ENCODE measurements at places on chromosomes 11 and 22.

GRCh38 chr11:117557361-117557760, 229.7 kb downstream of the CEP164 start:
- no peak for DNase-seq

GRCh38 chr11:2097356-2097997, 41.7 kb downstream of the IGF2 start:
- peak; percentile 51 for DNase-seq

DNA sequence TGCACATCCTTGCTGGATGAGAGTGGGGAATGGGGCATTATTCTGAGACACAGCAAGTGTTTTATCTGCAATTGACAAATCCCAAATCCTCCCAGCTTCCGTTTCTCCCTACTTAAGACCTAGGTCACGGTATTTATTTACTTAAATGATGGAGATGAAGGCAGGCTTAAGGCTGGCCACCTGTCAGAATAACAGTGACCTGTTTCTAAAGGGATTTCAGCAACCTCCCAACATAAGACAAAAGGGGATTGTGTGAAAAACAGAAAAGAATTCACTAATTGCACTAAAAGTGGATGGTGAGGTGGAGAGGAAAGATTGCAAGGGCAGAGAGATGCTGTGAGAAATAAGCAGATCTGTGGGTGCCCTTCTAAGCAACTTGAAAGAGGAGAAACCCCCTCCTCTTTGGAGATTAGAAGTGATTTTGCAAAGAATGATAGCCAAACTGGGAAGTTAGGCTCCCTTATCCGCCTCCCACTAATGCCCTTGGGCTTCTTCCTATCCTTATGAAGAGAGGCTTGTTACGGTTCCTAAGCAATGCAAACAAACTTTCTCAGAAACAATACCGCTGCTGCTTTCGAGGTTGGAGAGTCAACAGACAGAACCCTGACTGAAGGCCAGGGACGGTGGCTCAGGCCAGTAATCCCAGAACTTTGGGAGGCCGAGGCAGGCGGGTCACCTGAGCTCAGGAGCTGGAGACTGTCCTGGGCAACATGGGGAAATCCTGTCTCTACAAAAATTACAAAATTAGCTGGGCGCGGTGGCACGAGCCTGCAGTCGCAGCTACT, 84.3 kb downstream of the ARL14EP start:
- DNase-seq, result no peak

GRCh38 chr11:15970506-15971214, 385.7 kb downstream of the SOX6 start:
- no peak for DNase-seq

DNA sequence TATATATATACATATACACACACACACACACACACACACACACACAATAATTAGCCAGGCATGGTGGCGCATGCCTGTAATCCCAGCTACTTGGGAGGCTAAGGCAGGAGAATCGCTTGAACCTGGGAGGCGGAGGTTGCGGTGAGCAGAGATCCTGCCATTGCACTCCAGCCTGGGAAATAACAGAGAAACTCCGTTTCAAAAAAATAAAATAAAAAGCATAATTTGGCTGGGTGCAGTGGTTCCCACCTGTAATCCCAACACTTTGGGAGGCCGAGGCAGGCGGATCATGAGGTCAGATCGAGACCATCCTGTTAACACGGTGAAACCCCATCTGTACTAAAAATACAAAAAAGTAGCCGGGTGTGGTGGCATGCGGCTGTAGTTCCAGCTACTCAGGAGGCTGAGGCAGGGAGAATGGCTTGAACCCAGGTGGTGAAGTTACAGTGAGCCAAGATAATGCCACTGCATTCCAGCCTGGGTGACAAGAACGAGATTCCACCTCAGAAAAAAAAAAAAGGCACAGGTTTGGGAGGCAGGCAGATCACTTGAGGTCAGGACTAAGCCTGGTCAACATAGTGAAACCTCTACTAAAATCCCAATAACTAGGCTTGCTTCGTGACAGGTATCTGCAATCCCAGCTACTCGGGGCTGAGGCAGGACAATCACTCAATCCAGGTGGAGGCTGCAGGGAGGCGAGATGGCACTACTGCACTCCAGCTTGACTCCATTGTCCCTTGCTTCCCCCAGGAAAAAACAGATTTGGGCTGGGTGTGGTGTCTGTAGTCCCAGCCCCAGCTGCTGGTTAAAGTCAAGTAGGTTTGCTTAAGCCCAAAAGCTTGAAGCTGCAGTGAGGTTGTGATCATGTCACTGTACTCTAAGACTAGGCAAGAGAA, 11.8 kb upstream of the WDR74 start:
- no peak for DNase-seq

- DNase-seq, result no peak
These were observed 11.3 kb upstream of the EFCAB6 start for GRCh38 chr22:43823353-43823908.

- no peak for DNase-seq
These were observed 144.1 kb downstream of the BBOX1 start for GRCh38 chr11:27184458-27185312.

DNA sequence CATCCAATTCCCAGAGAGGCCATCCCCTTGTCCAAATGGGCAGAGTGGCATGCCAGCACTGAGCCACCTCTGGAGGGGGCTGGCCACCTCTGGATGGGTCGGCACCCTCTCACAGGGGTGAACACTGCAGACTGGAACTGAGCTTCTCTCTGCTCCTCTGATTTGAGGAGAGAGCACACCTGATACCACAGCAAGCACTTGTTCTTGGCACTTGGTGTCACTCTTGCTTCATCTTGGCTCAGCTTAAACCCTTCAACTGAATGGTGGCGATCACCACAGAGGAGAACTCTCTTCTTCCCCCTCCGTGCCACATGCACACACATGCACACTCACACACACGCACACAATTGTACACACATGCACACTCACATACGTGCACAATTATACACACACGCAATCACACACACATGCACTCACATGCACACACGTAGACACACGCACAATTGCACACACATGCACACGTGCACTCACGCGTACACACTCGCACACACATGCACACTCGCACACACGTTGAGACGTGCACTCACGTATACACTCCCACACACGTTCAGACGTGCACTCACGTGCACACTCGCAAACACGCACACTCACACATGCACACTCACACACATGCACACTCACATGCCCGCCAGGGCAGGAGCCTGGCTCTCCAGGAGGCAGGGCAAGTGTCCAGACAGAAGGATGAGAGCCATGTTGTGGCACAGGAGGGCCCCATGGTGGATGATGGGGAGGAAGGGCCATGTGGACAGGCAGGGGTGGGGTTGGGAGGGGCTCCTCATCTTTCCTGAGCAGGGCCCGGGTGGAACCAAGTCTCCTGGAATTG, 23.4 kb downstream of the OVOL1 start:
- DNase-seq, result no peak

- no peak for DNase-seq
These were observed 18.5 kb downstream of the SLC35F2 start for GRCh38 chr11:107840129-107840484.

GRCh38 chr11:76598426-76598839, 72.1 kb downstream of the LRRC32 start:
- no peak for DNase-seq

GRCh38 chr22:39028281-39028680, 7.4 kb downstream of the APOBEC3D start:
- no peak for DNase-seq

GRCh38 chr11:45379162-45379863, 93.2 kb upstream of the SYT13 start:
- DNase-seq, result no peak

DNA sequence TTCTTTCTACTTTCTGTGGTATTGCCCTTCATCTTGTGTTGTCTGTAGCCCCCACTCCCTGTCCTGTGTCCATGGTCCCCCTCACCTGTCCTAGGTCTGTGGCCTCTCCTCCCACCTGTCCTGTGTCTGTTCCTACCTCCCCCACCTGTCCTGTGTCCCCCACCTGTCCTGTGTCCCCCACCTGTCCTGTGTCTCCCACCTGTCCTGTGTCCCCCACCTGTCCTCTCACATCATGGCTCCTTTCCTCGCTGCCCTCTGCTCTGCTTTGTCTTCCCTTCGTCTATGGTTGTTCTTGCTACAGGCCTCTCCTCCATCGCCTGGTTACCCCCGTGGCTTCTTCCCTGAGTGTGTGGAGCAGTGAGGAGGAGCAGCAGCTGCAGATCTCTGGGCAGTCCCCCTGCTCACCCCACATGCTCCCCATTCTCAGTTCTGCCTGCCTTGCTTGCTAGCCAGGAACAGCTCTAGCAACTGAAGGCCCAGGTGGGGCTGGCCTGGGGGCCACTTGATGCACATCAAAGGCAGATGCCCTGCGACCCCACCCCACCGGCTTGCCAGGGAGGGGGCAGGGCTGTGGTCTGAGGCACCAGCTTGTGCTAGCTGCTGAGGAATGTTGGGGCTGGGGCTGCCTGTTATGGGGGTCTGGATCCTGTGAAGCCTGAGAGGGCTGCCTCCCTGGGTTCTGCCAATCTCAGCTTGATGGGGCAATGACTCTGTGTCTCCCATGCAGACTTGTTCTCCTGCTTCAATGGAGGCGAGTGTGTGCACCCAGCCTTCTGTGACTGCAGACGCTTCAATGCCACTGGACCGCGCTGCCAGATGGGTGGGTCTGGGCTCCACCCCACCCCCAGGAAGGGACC, 5.6 kb downstream of the OTOG start:
- DNase-seq, result no peak

- DNase-seq, result no peak
These were observed 33.8 kb downstream of the ADAMTS8 start for GRCh38 chr11:130394615-130395014.

DNA sequence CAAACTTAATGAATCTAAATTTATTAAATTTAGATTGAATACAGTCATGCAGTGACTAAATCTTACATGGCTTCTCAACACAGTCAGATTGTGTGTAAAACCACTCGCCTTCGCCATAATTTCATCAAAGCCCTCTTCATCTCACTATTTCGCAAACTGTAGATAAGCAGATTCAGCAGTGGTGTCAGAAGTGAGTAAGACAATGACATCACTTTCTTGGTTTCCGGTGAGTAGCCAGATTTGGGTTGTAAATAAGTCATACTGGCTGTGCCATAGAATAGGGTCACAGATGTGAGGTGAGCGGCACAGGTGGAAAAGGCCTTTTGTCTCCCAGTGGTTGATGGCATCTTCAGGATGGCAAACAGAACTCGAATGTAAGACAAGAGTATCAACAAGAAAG, 3.4 kb downstream of the OR10A6 start:
- DNase-seq, result no peak

- DNase-seq, result no peak
These were observed 6.0 kb upstream of the UCP3 start for GRCh38 chr11:74014880-74015279.

GRCh38 chr11:29495676-29496075, 521.2 kb downstream of the KCNA4 start:
- no peak for DNase-seq

GRCh38 chr11:60155931-60156330, 27.0 kb downstream of the MS4A6A start:
- no peak for DNase-seq

DNA sequence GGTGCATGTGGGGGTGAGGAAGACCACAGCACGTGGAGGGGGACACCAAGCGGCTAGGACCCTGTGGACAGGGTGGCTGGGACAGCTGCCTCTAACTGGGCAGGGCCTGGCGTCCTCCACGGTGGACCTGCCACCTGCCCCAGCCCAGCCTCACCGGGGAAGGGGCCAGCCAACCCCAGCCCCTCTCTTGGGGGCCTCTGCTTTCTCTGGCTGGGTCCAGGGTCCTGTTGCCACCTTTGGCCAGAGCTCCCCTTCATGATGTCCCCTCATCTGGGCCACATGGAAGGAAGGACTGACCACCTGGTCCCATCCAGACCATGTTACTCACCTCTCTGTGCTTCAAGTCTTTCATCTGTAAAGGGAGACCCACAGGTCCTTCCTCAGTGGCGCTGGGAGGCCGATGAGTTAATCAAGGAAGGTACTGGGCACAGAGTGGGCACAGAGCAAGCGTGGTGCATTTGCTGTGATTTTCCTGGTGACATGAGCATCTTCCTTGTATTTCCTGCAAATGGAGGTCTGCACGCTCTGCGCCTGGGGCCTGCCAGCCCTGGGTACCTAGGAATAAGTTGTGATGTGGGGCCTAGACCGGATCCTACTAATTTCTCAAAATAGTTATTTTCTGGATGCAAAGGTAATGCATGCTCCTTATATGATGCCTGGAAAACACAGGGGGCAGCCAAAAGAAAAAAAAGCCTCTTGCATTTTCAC, 538.4 kb downstream of the TBC1D22A start:
- no peak for DNase-seq

DNA sequence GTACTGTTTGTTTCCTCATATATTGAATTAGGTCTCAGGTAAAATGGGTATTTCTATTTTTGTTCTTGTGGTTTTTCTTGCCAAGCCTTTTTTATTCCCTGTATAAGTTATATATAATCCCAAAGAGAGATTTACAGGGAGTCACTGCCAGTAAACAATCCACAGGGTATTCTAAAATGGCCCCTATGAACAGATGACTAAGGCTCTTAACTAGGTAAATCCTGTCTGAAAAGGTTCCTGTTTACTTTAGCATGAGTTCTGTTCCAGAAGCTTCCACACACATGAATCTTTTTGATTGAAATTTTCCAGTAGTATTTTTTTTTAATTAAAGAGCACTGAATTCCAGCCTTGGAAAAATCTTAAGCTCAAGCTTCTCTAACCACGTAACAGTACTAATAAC, 552.8 kb upstream of the CCDC179 start:
- no peak for DNase-seq

DNA sequence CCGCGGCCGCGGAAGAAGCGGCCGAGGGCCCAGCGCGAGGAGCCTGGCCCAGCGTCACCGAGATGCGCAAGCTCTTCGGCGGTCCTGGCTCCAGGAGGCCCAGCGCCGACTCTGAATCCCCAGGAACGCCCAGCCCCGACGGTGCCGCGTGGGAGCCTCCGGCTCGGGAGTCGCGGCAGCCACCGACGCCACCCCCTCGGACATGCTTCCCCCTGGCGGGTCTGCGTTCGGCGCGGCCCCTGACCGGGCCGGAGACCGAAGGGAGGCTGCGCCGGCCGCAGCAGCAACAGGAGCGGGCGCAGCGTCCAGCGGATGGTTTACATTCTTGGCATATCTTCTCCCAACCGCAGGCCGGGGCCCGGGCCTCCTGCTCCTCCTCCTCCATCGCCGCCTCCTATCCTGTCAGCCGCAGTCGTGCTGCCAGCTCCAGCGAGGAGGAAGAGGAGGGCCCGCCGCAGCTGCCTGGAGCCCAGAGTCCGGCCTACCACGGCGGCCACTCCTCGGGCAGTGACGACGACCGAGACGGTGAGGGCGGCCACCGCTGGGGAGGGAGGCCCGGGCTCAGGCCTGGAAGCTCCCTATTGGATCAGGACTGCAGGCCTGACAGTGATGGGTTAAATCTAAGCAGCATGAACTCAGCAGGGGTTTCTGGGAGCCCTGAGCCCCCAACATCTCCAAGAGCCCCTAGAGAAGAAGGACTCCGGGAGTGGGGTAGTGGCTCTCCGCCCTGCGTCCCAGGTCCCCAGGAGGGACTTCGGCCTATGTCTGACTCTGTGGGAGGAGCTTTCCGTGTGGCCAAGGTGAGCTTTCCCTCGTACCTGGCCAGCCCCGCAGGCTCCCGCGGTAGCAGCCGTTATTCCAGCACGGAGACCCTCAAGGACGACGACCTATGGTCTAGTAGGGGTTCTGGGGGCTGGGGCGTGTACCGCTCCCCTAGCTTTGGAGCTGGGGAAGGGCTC, 1.2 kb downstream of the ARHGEF17 start:
- peak; percentile 88 for DNase-seq

GRCh38 chr11:32162906-32163305, 72.0 kb downstream of the RCN1 start:
- DNase-seq, result no peak
